ENCODE measurements at places on chromosomes 2 and 18. TPM values are rescaled to one million over a fixed set of nuclear protein-coding genes. Genes with fewer than 3 reads are reported as not detected.

DNA sequence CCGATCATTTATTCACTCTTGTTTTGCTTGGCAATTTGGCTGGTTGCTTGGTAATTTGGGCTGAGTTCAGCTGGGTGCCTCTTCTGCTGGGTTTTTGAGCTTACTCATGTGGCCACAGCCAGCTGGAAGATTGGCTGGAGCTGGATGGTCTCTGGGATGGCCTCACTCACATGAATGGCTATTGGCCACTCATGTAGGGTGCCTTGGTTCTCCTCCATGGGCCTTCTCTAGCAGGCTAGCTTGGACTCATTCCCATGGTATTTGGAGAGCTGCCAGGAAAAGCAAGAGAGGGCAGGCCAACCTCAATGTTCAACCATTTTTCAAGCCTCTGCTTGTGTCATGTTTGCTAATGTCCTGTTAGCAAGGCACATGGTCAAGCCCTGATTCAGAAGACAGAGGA, 16.9 kb downstream of the ZAP70 start:
- peak; percentile 36 for DNase-seq

GRCh38 chr18:59466980-59467379, 107.9 kb upstream of the LMAN1 start:
- DNase-seq = no peak

GRCh38 chr2:121570036-121570666, 39.5 kb downstream of the RNU4ATAC start:
- peak; percentile 84 for DNase-seq

DNA sequence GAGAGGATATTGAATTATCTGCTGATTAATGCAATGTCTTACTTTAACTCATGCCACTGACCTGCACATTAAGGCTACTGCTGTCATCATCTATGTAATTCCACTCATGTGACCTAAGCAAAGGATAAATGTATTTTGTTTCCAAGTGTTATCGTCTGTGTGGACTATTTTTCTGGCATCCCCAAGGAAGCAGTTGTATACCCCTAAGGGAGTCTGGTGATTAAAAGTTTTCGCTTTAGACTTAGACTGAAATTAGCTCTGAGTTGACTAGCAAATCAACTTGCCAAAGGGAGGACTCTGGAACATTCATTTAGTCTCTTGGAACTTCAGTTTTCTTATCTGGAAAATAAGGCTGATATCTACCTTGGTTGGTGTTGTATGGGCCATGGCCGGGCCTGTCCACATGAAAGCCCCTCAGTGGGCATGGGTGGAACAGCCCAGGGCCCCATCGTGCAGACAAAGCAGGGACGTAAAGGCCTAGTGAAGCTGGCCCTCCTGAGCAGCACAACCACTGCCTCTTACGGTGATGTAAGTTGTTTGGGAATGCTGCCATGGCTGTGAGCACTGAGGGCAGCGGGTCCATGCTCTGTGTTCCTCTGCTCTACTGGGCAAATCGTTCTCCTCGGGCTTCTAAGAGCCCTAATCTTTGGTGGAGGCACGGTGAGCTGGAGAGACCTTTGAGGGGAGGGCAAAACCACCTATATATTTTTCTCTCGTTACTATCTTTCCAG, 144.4 kb upstream of the RNF152 start:
- no peak for DNase-seq

- DNase-seq = no peak
Measured at GRCh38 chr18:79862562-79862961, 64.8 kb downstream of the KCNG2 start.

GRCh38 chr2:120559401-120559800, 176.3 kb upstream of the GLI2 start:
- peak; percentile 93 for DNase-seq

- DNase-seq = no peak
Measured at GRCh38 chr2:205590759-205591158, 91.5 kb upstream of the NRP2 start.

- DNase-seq = no peak
Measured at GRCh38 chr2:28053597-28053996, 163.1 kb downstream of the BABAM2 start.

GRCh38 chr18:33440060-33441043, at the start of gene CCDC178:
CCDC178 (minus strand) TSS chr18:33440721; CDS start chr18:33412088, 28,633 bp downstream.
- peak; percentile 64 for DNase-seq

The HSBP1L1 gene
- total RNA-seq = 13.1 TPM

DNA sequence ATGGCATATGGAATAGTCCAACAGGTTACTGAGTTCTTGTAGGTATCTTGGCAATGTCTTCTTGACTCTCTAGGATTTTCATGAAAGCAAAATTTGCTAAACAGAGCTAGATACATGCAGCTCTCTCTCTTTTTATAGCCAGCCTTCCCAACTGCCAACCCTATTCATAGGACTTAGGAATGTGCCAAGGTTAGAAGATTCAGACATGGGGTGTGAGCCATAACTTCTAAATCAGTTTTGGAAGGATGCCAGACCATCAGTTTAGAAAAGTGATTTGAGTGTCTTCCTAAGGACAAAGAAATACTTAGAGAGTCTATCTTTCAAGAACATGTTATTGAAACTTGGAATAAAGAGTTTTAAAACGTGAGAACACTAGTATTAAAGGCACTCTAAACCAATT, 619.5 kb upstream of the FANCL start:
- no peak for DNase-seq

Measured in renal cortical epithelial cell (primary cell).